ENCODE measurements at places on chromosomes 3 and 15.
A peak's percentile ranks its signal among the peaks of the same experiment; 100 is the strongest.

DNA sequence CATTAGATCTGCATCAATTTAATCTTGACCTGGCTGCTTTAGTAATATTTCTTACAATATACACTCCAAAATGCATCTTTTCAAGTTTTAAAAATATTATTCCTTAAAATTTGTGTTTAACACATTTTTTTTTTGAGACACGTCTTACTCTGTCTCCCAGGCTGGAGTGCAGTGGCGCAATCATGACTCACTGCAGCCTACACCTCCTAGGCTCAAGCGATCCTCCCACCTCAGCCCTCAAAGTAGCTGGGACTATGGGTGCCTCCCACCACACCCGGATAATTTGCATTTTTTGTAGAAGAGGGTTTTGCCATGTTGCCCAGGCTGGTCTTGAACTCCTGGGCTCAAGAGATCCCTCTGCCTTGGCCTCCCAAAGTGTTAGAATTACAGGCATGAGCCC, 73.6 kb downstream of the ETV5 start:
- no peak for DNase-seq

DNA sequence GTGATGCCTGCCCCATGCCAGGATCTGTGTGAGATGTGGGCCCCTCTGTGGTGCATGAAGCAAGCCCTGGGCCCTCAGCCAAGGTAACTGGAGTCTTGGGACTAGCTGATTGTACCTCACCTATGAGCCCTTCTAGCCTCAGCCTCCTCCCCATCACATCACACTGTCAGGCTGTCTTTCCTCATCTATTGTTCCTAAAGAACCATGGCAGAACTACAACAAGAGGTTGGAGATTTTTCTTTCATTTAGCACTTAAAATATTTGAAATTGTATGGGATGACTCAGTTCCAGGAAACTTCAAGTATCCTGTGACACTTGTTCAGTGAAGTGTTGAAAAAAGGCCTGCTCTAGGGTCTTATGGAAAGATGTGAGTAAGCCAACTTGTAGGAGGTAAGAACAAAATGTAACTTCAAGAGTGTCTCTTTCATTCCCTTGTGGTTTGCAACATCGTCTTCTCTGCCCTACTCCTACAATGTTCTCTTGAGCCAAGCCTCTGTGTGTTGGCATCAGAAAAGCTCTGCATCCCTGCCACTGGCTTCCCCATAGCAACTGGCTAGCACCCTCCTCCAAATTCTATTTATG, 58.7 kb upstream of the TIPARP start:
- no peak for DNase-seq

- no peak for DNase-seq
Observed at GRCh38 chr15:68572309-68572708, 6.5 kb upstream of the CORO2B start.

- no peak for DNase-seq
Observed at GRCh38 chr3:20185331-20185678, 701 bp downstream of the SGO1 start.

DNA sequence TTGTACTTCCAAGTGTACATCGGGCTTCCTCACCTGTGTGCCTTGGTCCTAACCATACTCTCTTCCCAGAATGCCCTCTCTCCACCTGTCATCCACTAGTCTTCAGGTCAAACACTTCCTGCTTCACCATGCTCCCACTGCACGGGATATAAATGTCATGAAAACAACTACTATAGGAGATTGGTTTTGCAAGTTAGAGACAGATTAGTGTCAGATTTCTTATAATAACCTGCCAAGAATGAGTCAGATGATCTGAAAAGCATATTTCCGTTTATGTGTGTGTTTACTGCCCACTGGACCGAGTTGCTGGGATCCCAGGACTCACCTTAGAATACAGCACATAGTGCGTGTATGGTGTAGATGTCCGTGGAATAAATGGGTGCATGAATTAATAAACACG, 21.4 kb downstream of the PLA1A start:
- DNase-seq, result no peak

DNA sequence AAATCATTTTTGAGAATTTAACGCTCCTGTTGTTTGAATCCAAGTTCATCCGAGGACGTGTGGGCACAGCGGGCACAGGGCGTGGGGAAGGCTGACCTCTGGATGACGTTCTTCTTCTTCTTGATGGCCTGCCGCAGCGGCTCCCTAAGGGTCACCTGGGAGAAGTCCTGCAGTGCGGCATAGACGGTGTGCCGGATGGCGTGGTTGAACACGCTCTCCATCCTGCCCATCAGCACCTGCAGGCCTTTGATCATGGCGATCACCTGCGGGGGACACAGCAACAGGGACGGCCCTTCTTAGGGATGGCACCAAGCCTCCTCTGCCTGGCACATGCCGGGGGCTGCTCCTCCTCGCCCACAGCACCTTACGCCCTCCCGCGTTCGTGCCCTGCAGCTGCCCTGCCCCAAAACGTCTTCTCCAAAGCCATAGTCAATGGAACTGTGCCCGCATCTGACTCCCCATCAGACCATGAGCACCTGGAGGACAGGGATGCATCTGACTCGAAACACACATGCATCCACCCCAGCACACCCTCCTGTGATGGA, 61.5 kb downstream of the CYFIP1 start:
- no peak for DNase-seq

GRCh38 chr15:96064351-96064756, 266.1 kb upstream of the NR2F2 start:
- no peak for DNase-seq

GRCh38 chr3:98598492-98598891, 5.1 kb upstream of the CPOX start:
- no peak for DNase-seq

DNA sequence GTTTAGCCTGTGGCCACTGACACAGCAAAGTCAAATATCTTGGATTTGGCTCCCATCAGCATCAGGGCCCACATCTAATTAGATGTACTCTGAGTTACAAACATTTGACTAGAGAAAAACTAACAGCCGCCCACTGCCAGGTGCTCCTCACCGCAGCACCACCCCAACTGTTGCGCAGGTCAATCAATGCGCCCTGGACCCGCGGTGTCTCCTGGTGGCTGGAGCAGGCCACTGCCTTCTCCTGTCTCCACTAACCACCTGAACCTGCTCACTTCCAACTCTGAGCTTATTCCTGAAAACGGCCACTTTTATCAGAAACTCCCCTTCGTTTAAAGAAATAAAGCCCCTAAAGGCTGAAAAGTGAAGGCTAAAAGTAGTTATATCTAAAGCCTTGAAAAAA, 4.3 kb downstream of the RIOX2 start:
- no peak for DNase-seq

- DNase-seq, result no peak
Observed at GRCh38 chr15:48225771-48226170, 19.7 kb downstream of the SLC12A1 start.

GRCh38 chr3:52210550-52211046, 12.6 kb downstream of the ALAS1 start:
- DNase-seq, result no peak

- no peak for DNase-seq
Observed at GRCh38 chr3:25604107-25604805, 60.5 kb downstream of the TOP2B start.

GRCh38 chr15:45402955-45403877, 24.9 kb upstream of the GATM start:
- DNase-seq, result peak; percentile 33

DNA sequence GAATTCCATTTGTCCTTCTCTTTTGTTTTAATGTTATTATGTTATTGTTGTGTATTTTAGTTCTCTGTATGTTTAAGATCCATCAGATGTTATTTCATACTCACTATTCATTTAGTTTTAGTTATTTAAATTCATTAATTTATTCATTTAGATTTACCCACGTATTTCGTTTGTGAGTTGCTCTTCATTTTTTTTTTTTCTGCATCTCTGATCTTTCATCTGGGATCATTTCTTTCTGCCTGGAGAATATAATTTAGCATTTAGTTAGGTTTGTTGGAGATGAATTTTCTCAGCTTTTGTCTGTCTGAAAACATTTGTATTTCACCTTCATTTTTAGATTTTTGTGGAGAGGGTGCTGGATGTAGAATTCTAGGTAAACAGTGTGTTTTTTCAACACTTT, 12.9 kb downstream of the NEO1 start:
- no peak for DNase-seq

DNA sequence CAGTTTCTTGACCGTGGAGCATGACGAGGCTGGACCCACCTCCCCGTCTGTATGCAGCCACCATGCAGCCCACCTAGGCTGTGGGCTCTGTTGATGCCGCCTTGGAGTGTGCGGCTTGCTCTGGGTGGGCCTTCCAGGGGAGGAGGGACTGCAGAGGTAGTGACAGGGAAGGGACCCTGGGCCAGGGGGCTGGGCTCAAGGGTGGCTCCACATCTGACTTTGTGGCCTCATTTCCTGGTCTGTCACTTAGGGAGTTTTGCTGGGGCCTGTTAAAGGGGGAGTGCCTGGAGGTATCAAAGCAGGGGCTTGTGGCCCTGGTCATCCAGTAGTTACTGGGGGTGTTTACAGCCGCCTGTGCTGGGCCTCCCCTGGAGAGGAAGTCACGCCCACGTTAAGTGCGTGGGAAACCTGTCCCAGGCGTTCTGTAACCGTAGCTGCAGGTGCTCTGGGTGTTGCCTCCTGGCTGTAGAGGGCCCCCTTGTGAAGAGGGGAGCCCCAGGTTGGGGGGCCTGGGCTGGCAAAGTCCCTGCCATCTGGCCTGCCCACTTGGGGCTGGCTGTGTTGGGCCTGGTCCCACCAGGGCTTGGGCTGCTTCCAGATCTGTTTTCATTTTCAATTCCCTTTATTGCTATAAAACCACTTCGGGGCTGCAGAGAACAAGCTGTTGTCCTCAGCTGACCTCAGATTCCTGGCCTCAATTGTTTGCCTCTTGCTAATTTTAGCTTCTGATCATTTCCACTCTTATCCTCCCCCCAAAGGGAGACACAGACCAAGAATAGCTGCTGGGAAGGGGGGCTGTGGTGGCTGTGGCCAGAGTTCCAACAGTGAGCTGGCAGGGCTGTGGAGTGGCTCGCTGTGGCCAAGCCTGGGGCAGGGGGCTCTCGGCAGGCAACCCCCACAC, 26.5 kb downstream of the KLF13 start:
- DNase-seq, result peak; percentile 60

- no peak for DNase-seq
Observed at GRCh38 chr15:38085114-38085513, 150.7 kb downstream of the TMCO5A start.

DNA sequence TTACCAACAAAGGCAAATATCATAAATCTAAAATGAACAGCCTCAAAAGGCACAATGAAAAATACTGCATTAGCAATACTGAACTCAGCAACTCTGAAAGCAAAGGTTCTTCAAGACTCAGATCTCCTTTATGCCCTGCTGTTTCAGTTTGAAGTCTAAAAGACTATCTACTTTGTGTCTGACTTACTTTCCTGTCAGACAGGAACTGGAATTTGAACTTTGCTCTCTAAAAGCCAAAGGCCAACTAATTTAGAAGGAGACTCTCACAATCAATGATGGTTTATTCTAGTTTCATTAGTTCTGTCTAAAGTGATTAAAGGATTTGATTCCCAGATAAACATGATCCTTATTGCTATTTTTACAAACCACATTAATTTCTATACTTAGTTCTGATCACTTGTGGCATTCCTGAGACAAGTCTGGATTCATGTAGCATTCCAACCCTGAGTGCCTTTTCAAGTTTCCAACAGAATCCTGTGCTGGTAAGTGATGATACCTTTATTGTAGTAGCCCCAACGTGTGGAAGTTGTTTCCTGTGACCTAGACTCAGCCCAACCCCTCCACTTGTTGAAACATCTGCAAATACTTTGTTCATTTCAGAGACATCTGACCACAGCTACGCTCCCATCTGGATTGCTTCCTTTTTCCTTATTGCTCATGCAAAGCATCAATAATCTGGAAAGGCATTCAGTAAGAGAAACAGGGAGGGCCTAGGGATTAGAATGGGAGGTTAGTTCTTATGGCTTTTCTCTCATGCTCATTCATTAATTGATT, 14.9 kb upstream of the LEKR1 start:
- DNase-seq, result no peak

DNA sequence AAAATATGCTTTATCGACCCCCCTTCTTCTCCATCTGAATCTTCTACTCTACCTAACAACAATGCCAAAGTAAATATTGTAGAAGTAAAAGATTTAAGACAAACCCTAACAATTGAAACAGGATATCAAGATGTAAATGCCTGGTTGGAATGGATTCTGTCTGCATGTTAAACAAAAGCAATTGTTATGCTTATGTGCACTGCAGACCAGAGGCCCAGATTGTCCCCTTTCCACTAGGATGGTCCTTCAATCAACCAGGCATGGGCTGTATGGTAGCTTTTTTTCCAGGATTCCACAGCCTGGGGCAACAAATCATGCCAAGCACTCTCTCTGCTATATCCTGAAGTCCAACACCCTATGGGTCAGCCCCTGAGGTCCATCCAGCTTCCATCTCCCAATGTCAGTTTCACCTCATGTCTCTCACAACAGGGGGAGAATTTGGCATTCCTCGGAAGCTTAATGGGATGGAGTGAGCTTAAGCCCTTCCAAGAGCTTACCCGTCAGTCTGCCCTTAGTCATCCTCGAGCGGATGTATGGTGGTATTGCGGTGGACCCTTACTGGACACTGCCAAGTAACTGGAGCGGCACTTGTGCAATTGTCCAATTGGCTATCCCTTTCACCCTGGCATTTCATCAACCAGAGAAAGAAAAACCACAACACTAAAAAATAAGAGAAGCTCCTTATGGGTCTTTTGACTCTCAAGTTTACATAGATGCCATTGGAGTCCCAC, 36.2 kb downstream of the ZNF589 start:
- DNase-seq, result no peak

GRCh38 chr3:107650788-107651187, 128.0 kb downstream of the BBX start:
- DNase-seq, result no peak

GRCh38 chr15:68717951-68718350, 102.7 kb downstream of the ANP32A start:
- no peak for DNase-seq

DNA sequence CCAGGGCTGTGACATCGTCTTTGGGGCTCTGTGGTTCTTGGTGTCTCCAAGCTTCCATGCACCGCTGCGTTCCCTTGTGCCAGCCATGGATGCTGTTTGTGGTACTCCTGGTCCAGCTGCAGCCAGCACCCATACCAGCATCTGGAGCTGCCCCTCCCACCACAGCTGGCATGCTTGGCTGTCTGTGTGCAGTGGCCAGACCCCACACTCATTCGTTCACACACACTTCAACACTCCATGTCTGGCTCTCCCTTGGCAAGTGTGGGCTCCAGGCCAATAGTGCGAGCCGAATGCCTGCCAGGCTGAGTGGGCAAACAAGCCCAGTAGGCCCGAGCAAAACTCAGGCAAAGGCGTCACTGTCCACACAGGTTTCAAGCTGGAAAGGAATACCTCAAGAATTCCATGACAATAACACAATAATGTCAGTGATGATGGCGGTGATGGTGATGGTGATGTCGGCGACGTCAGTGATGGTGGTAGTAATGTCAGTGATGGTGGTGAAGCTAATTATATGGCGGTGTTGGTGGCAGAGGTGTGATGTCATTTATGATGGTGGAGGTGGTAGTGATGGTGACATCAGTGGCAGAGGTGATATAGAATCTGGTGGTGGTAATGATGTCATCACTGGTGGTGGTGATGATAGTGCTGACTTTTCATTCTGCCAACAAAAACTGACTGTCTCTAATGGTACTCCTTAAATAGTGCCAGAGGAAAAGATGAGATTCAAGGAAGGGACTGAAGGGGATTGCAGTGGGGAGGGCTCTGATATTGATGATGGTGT, 19.3 kb downstream of the TBC1D21 start:
- no peak for DNase-seq

- no peak for DNase-seq
Observed at GRCh38 chr15:45499426-45499825, 23.1 kb downstream of the SLC30A4 start.
